Thyroid gland (tissue), 4 donors: ENCODE measurements at places on chromosomes 16 and 17. TPM values are rescaled to one million over a fixed set of nuclear protein-coding genes. Genes with fewer than 3 reads are reported as not detected.

The CCDC200 gene
- not detected for total RNA-seq

DNA sequence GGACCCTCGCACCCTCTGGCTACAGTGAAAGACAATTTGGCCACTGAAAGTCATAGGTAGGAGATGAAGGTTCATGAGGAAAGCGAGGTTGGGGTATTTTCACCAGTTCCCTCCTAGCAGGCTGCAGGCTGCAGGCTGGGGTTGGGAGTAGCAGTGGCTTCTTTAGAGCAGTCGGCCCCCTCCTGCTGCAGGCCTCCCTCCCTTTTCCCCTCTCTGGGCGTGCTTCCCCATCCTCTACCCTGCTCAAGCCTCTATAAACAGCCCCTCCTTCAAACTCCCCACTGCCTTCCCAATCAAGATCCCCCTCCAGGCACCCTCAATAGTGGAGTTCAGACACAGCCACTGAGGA is 41.8 kb downstream of the GAS7 start:
- H3K4me1 ChIP-seq: no peaks in the 10 kb centered on the region
- H3K4me3 ChIP-seq: no peak overlapping the region
- H3K27ac ChIP-seq: no peak overlapping the region

DNA sequence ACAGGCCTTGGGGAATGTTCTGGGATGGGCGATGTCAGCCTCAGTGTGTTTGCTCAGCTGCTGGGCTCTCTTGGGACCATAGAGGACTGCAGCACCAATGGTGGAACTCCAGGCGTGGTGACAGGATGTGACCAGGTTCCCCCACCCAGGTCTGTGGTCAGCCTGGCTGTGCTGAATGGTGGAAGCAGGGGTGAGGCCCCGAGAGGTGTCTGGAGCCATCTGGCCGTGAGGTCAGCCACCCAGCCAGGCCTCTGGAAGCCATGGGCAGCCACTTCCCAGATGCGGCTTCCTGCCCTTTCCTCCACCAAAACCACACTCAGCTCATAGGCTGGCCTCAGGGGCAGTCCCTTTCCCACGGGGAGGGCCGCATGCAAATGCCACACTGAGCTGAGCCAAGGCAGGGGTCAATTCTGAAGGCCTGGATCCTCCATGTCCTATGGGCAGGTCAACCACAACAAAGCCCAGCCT is 7.8 kb upstream of the MAPK7 start:
- no peaks in the 10 kb centered on the region for H3K4me1 ChIP-seq
- H3K36me3 ChIP-seq: no peaks in the 10 kb centered on the region
- H3K4me3 ChIP-seq: no peak overlapping the region
- no peak overlapping the region for H3K27ac ChIP-seq
- no peaks in the 10 kb centered on the region for H3K27me3 ChIP-seq

The GSG1L gene
- not detected for total RNA-seq

The DLX3 gene
- total RNA-seq: 1.8 TPM

GRCh38 chr16:86408685-86409084 is 101.6 kb upstream of the FOXF1 start:
- peaks cover 3% of the 10 kb centered on the region for H3K27me3 ChIP-seq
- H3K27ac ChIP-seq: no peak overlapping the region
- H3K4me3 ChIP-seq: no peak overlapping the region
- H3K4me1 ChIP-seq: no peaks in the 10 kb centered on the region
- H3K36me3 ChIP-seq: no peaks in the 10 kb centered on the region
- DNase-seq: no peak
